ENCODE measurements at places on chromosomes 12 and 14.

- DNase-seq, result no peak
Observed at GRCh38 chr14:26738571-26738970, 140.7 kb upstream of the NOVA1 start.

DNA sequence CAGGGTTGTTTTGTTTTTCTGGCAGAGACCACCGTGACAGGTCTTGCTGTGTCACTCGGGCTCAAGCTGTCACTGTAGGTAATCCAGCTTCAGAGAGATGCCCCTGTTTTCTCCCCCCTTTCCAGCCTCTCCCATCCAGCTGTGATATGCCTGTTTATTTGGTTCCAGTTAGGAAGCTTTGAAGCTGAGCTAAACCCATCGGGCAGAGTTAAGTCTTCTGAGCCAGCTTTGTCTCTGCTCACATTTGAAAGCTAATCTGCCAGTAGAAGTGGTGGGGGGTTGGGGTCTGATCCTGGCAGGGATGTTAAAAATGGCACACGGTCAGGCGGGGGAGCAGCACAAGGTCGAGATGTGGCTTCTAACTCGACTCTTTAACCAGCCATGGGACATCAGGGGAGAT is 130.0 kb downstream of the TSPAN9 start:
- DNase-seq, result no peak

DNA sequence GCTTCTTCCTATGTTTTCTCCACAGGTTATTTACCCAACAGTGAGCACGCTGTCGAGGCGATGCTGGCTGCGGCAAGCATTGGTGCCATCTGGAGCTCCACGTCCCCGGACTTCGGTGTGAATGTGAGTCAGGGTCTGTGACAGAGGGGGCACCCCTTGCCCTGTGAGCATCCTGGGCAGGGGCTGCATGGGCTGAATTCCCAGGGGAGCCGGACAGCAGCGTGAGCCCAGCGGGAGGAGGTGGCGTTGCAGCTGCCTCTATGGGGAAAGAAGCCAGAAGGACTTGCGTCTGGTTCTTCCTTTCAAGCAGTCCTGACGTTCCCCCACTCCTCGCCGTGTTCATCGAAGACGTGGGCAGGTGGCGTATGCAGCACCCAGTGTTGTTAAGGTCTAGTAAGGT is 26.2 kb downstream of the AACS start:
- DNase-seq, result no peak

DNA sequence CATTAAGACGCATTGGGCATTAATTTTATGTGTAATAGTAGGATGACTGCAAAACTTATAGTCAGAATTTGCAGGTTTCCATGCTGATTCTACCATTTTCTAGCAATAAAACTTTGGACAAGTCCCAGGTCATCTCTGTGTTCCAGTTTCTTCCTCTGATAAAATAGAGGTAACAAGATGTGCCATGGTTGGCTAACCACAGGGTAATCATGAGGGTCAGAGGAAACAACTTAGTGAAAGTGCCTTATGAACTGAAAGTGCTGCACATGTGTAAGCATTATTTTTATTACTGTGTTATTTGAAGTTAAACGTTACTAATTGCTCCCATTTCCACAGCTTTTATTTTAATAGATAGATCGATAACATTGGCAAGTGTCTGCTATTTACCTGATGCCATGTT is 21.1 kb downstream of the SMCO2 start:
- no peak for DNase-seq

GRCh38 chr14:72568296-72568992 is 325.5 kb downstream of the DPF3 start:
- no peak for DNase-seq

- no peak for DNase-seq
Observed at GRCh38 chr12:12384571-12385340, 27.9 kb downstream of the BORCS5 start.

GRCh38 chr12:78430551-78430950 is 434.0 kb upstream of the SYT1 start:
- DNase-seq, result no peak

- DNase-seq, result no peak
Observed at GRCh38 chr12:32253154-32253790, 146.1 kb upstream of the FGD4 start.

DNA sequence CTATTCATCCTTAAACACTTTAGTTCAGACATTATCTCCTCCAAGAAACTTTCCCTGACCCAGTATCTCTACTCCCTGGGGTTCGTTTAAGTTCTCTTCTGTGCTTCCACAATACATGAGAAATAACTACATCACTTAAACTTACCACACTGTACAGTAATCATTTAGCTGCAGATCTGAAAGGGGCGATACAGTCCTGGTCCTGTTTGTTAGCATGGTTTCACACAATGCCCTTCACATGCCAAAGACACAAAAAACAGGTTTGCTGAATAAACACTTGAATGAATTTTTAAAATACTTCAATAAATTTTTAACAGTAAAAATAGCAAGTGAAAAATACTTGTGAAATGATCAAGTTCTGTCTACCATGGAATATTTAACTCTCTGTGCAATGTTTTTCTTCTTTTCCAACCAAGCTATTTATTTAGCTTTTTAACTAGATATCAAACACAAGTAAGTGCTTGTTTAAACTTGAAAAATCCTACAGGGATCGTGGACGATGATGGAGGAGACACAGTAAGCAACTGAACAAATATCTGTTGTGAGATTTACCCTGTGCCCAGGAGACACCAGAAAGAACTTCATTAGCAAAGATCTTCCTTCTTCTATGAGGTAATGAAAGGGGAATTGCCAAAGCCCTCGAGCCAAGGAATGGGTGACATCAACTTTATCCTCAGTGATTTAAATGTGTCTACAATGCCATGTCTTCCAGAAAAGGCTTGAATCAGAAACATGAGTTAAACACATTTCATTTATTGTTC is 255.6 kb upstream of the GRIP1 start:
- DNase-seq, result no peak

DNA sequence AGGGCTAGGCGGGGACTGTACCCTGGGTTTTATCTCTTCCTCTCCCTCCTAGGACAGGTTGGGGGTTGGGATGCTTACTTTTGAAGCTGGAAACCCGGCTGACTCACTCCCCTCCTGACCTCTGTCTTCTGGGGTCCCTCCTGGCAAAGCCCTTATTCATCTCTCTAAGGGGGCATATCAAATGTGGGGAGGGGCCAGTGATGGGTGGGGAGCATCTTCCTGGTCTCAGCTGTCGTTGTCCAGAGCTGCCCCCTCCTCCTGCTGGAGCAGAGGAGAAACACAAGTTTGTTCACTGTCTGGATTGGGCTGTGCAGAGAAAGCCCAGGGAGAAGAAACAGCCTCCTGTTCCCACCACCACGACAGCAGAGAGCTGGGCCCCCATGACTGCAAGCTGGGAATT is 85.8 kb downstream of the TNFAIP2 start:
- DNase-seq, result no peak

- DNase-seq, result peak; percentile 83
Observed at GRCh38 chr12:94596596-94596995, 53.8 kb downstream of the TMCC3 start.

- no peak for DNase-seq
Observed at GRCh38 chr14:68694516-68695235, 98.2 kb downstream of the ZFP36L1 start.

GRCh38 chr12:50985322-50985721 is 33.0 kb downstream of the HIGD1C start:
- no peak for DNase-seq

- DNase-seq, result peak; percentile 15
Observed at GRCh38 chr14:77979666-77980351, 179.9 kb downstream of the ADCK1 start.

DNA sequence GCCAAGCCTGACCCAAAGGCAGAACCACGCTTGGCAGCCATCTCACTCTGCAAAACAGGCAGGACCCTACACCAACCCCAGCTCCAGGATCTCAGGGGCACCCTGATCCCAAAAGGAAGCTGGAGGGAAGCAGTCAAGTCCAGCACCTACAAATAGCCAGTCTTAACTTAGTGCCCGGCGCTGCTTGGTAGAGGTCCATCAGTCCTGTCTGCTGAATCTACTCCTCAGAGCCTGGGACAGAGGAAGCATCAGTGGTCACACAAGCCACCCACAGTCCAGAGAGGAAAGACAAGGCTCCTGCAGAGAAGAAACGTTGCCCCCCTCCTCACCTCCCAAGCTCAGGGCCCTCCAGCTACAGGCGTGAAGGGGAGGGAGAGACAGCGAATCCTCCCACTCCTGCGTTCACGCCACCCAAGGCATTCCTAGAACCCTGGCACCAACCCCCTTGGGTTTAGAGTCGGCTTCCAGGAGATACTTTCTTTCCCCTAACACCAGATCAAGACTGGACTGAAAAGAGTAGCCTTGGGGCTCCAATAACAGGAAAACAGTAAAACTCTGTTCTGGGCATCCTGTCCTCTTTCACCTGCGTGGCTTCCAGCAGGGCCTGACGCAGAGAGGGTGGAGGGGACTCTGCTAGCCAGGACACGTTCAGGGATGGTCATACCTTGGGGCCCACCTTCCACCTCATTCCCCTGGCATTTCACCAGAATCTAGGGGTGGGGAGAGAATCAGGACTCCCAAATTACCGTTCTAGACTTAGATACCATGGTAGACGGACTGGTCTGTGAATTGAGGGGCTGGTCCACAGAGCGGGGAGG is 1.2 kb downstream of the PXN start:
- no peak for DNase-seq

- DNase-seq, result no peak
Observed at GRCh38 chr12:6207259-6207925, 7.2 kb downstream of the CD9 start.

GRCh38 chr14:76770521-76771436 is 9.5 kb downstream of the VASH1 start:
- no peak for DNase-seq

- peak; percentile 98 for DNase-seq
Observed at GRCh38 chr14:95463171-95463901, 53.1 kb downstream of the SYNE3 start.

DNA sequence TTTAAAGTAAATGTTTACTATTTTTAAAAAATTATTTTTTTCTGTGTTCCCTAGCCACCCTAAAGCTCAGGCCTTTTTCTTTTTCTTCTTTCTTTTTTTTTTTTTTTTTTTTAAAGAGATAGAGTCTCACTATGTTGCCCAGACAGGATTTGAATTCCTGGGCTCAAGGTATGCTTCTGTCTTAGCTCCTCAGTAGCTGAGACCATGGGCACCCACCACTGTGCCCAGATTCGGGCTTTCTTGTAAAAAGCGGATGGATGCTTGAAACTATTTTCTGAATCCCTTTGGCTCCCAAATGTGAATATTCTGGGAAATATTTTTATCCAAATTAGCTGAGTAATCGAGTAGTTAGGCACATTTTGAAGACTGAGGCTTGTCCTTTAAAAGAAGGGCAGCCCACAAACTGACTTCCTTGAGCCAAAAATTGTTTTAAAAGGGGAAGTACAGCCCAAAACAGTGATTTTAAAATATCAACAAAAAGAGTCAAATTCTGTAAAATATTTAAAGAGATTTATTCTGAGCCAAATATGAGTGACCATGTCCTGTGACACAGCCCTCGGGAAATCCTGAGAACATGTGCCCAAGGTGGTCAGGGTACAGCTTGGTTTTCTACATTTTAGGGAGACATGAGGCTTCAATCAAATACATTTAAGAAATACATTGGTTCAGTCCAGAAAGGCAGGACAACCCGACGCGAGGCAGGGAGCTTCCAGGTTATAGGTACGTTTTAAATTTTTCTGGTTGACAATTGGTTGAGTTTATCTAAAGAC is 28.8 kb upstream of the HIGD1C start:
- DNase-seq, result no peak

DNA sequence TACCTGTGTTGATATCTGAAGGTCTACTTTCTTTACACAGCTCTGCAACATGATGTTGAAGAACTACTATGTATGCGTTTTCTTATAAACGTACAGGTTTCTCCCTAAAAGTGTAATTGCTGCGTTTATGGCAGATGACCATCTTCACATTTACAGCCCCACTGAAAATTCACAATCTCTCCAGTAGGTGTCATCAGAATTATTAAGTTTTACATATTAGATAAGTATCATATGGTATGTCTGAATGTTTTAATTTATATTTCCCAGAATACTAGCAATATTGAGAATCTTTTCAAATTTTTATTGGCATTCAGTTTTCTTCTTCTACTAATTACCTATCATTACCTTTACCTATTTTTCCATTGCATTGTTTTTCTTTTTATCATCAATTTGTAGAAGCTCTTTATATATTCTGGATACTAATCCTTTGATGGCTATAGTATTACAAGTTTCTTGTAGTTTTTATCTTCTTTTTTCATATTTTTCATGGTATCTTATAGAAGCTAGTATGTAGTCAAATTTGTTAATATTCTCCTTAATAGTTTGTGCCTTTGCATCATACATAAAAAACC is 123.5 kb downstream of the CAPZA3 start:
- peak; percentile 2 for DNase-seq

GRCh38 chr12:4148418-4149056 is 125.0 kb upstream of the CCND2 start:
- no peak for DNase-seq

- DNase-seq, result no peak
Observed at GRCh38 chr14:86003998-86004397, 474.1 kb downstream of the FLRT2 start.

DNA sequence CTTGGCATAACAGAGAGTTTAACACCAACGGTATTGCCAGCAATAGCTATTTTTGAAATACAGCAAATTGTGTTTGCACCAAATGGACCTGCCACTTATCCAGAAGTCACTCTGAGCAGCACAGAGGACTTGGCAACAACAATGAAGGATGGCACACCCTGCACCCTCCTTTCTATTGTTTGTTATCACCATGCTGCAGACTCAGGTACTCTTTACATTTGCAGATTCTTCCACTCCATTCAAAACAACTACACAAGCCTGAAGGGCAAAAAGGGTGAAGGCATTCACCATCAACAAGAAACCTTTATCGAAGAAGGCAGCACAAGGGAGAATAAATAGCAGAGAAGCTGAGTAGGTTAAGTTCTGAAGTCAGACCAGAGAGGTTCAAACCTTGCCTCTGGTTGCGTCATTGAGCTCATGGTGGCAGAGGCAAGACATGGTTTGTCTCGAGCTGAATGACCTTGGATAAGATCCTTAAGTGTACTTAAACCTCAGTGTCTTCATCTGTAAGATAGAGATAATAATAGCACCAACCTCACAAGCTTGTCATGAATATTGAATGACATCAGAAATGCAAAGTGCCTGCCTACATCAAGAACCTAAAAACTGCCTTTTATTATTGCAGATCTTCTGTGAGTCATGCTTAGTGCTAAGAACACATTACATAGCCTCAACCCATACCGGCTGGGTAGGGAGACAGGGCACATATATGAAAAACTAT is 1.4 kb upstream of the ACSM4 start:
- no peak for DNase-seq

- no peak for DNase-seq
Observed at GRCh38 chr14:56081139-56081538, 37.1 kb upstream of the PELI2 start.

DNA sequence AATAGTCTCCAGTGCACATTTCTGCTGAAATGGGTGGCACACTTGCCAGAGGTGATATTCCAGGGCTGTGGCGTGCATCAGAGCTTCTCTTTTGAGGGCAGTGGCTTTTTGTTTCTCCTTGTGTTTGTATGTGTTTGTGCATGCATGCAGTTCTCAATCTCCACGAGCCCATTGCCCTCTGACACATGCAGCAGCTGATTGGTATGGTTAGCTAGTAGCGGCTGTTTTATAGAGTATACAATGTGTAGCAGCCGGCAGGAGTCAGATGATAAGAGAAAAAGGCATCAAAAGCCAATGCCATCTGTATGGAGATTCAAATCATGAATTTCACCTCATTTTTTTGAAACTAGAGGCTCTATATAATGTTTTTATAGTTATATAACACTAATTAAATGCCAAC is 616.9 kb upstream of the STXBP6 start:
- DNase-seq, result peak; percentile 11
